Eye (tissue), 1 donor: ENCODE measurements at places on chromosomes 7 and 10.

GRCh38 chr7:132425942-132426341, 150.3 kb downstream of the PLXNA4 start:
- peak; percentile 78 for DNase-seq

DNA sequence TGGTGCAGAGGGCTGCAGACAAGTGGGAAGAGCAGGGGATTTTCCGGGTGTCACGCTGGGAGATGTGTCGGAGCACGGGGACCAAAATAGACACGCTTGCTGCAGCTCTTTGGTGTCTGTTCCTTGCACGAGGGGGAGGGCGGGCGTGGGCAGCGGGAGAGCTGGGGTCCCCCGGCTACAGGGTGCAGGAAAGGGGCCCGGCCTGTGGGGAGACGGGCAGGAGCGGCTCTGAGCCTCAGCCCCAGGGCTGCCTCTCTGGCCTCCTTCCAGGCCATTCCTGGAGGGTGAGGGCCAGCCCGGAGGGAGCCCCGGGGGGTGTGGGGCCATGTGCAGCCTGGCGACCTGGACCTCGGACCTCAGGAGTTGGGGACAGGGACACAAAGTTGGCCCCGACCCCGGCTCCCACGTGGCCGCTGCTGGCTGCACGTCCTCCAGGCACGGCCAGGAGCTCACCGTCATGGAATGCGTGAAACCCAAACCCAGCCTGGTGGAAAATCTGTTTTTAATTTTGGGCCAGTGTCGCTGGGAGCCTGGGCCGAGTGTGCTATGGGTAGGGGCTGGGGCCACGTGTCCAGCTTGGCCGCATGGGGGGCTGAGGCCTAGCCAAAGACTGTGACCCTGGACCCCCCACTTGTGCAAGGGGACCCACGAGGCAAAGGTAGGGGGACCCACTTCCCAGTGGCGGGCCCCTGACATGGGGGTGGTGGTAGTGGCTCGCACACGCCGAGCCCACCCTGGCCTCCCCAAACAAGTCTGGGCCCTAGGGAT, 6.6 kb downstream of the TTYH3 start:
- peak; percentile 81 for DNase-seq

DNA sequence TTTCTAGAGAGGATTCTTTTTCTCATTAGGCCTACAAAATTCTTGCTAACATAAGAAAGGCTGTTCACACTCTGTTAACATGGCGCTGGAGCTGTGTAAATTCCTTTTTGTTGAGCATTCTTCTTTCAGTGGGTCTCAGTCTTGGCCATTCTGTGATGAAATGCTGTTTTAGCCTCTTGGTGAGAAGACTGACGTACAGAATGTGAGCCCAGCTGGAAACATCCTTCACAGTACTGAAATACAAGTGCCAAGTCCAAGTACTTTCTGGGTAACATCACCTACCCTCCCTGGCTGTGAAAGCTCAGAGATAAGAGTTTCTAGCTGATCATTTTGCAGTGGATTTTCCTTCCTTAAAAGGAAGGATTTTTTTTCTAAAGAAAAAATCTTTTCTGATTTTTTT, 231.8 kb downstream of the AHR start:
- no peak for DNase-seq

- DNase-seq, result no peak
Observed at GRCh38 chr7:135886345-135887132, 90.6 kb downstream of the MTPN start.

DNA sequence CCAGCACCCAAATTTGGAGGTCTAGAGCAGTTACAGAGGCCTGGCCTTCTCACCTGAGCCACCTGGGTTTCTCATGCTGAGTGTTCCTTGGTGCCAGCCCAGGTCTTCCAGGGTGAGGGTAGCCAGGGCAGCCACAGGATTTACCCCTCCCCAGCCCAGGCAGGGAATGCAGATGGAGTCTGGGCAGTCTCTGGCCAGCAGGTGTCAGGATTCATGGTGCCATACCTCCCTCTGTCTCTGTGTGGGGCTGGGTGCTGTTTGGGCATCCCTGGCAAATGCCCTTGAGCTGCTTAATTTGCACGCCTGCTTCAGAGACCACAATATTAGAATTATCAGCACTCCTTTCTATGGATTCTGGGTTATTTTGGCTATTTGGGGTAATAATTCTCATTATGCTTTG, 246.7 kb downstream of the GFRA1 start:
- DNase-seq, result no peak

GRCh38 chr10:110610308-110610774, 33.8 kb upstream of the RBM20 start:
- DNase-seq, result peak; percentile 86

GRCh38 chr10:125165584-125166573, 5.5 kb upstream of the CTBP2 start:
- no peak for DNase-seq

DNA sequence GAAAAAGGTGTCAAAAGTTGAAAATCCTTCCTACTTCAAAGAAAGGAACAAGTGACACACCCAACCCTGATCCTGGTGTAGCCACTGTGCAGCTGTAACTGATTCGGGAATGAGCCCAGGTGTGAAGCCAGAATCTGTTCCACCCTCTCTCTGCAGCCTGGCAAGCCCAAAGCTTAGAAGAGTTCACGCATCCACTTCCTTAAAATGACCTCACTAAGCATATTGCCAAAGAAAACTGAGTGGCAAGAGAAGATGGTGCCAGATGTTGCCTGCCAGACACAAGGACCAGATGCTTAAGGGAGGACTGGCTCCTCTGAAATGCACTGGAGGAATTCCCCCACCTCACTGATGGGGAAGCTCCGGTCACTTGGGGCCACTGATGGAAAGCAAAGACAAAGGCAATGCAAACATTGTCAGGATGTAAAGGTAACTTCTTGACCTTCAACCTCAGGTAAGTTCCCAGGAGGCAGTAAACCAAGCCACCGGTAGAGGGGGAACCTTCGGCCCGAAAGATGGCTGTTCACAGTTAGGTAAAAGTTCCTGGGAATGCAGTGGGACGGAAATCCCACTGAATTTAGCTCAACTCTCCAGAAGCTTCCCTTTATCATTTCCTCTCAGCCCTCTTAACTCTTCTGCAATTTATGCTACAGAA, 554.9 kb downstream of the KCNMA1 start:
- no peak for DNase-seq

GRCh38 chr7:48426966-48427555, 255.8 kb downstream of the ABCA13 start:
- DNase-seq, result no peak

DNA sequence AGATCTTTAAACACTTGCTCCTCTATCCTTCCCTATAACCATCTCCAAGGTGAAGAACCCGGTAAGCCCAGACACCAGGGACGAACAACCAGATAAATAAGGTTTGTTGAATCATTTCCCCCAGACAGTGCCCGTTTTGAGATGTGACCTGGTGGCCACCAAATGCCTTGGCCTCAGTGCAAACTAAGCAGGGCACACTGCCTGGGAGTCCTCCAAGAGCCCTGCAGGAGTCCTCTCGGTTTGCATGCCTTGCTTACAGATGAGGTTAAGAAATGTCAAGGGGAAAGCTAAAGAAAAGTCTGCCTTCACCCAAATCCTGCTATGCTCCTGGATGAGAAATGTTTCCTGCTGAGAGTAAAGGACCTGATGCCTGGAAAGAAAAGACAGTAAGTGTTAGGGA, 31.6 kb downstream of the SLIT1 start:
- DNase-seq, result no peak

DNA sequence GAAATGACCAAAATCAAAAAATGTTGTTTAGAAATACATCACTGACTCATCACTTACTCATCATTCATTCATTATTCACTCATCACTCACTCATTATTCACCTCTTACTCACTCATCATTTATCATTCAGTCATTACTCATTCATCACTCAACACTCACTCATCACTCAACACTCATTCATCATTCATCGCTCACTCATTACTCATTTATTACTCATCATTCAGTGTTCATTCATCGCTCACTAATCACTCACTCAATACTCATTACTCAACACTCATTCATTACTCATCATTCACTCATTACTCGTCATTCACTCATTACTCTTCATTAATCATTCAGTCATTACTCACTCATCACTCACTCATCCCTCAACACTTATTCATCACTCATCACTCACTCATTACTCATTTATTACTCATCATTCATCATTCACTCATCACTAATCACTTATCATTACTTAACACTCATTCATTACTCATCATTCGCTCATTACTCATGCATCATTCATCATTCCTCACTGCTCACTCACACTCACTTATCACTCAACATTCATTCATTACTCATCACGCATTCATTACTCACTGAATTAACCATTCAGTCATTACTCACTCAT, 238.5 kb downstream of the ADARB2 start:
- no peak for DNase-seq

DNA sequence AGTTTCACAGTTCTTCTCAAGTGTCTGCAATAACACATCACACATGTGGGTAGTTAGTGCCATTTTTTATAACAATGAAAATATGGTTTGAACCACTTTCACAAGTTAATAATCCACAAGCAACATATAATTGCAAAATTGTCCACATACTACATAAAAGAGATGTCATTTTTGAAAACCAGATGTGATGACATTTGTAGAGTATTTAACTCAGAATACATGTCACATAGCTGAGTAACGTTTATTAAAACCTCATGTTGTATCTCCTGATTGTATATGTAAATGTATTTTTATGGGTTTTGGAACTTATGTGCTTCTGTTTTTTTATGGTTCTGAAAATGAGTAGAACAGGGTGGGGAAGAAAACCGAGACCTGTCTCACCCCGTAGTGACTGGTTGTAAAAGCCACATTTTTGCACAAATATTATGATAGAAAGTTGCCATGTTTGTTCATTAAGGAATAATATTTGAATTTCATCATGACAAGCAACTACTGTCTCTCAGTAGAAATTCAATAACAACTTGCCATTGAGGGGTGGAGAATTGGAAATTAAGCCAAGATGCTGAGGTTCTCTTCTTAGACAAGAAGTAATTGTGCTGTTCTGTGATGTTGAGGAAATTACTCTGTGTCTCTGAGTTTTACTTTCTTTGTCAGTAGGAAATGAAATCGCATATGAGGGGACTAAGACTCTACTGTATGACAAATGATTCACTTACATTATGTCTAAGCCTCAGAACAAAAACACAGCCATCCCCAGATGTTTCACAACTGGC, 29.2 kb upstream of the EGFR start:
- no peak for DNase-seq

- DNase-seq, result no peak
Observed at GRCh38 chr10:42936580-42936979, 140.3 kb upstream of the RET start.

DNA sequence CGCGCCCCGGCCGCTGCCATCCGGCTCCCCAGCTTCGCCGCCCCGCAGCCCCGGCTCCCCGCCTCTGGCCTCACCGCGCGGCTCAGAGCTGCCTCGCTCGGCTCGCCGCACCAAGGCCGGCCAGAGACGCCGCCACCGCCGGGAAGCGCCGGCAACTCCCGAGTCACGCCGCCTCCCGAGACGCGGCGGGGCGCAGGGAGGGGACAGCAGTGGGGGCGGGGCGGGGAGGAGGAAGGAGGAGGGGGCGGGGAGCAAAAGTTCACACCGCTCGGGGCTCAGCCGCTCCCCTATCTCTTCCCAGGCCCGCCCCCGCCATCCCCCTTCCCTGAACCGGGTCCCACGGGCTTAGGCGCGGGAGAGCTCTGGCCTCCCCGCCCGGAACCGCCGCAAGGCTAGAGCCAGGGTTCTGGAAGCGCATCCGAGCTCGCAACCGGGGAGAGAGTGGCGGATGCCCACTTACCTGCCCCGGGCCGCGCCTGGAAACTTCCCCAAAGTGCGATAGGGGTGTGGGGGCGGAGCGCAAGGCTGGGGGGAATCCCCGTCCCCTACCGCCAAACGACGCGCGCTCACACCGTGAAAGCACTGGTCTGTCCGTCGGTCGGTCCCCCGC, 1.0 kb downstream of the CHST15 start:
- no peak for DNase-seq

DNA sequence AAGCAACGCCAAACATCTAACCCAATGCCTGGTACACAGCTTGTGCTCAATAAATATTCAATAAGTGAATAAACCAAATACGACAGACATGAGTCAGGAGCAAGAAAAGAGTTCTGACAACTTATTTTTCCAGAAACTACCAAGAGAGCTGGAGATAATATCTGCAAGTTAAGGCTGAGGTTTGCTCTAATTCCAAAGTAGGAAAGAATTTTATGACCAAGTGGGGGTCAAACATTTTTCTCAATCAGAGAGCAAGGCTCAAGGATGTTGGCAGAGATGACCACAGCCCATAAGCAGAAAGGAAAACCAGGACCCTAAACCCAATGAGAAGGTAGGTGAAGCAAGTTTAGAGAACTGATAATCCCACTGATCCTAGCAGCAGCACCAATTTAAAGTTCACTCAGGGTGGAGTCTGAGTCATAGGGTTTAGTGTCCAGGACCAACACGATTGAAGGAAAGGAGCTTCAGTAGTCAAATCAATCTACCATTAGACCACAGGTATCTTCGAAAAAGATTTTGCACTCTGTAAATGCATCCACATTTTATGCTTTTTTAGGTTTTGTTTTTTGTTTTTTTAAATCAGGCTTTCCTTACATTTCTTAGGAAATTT, 49.3 kb upstream of the KCNIP2 start:
- no peak for DNase-seq

- DNase-seq, result peak; percentile 67
Observed at GRCh38 chr10:60444494-60445064, 54.9 kb upstream of the ANK3 start.

DNA sequence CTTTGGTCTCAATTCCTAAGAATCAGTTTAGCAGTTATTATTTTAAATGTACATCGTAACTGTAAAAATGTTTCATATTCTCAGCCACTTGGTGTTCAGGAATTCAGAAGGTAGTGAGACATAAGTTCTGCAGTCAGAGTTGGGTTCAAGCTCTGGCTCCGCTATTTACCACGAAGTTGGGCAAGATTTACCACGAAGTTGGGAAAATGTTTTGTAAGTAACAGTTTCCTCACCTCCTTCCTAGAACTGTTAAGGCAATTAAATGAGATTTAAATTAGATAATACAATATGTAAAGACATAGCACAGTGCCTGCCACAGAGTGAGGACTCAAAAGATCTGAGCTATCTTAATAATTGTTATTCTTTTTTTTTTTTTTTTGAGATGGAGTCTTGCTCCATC, 16.3 kb upstream of the ABLIM1 start:
- no peak for DNase-seq
